ENCODE measurements at places on chromosomes 12 and 14.

- DNase-seq, result no peak
These were observed 11.1 kb downstream of the KRT77 start for GRCh38 chr12:52692254-52692653.

GRCh38 chr14:93997082-93997481 lies at the start of gene CCDC197:
TSS of gene CCDC197 (plus strand) at chr14:93997301. CDS start at chr14:93998132, 831 bp downstream.
- DNase-seq, result no peak

- DNase-seq, result no peak
These were observed 20.0 kb upstream of the KDM2B start for GRCh38 chr12:121600702-121601336.

DNA sequence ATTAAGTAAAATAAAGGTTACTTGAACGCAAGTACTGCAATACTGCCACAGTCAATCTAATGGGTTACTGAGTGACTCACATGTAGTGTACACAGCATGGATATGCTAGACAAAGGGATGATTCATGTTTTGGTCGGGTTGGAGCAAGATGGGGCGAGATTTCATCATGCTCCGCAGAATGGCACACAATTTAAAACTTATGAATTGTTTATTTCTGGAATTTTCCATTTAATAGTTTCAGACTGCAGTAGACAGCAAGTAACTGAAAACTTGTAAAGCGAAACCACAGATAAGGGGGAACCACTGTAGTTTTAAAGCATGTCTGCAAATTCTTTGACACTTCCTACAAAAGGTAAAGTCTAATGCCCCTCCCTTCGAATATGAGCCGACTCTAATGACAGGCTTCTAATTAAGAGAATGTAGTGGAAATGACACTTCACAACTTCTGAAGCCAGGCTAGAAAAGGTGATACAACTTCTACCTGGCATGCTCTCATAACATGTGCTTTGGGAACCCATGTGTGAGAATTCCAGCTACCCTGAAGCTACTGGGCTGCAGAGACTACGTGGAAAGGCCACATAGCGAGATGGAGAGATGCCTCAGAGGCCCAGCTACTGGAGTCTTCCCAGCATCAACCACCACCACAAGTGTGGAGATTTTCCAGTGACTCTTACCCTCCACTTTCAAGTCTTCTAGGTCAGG lies 13.9 kb upstream of the TCP11L2 start:
- peak; percentile 26 for DNase-seq

GRCh38 chr14:104475802-104476201 lies 103.8 kb upstream of the C14orf180 start:
- no peak for DNase-seq

DNA sequence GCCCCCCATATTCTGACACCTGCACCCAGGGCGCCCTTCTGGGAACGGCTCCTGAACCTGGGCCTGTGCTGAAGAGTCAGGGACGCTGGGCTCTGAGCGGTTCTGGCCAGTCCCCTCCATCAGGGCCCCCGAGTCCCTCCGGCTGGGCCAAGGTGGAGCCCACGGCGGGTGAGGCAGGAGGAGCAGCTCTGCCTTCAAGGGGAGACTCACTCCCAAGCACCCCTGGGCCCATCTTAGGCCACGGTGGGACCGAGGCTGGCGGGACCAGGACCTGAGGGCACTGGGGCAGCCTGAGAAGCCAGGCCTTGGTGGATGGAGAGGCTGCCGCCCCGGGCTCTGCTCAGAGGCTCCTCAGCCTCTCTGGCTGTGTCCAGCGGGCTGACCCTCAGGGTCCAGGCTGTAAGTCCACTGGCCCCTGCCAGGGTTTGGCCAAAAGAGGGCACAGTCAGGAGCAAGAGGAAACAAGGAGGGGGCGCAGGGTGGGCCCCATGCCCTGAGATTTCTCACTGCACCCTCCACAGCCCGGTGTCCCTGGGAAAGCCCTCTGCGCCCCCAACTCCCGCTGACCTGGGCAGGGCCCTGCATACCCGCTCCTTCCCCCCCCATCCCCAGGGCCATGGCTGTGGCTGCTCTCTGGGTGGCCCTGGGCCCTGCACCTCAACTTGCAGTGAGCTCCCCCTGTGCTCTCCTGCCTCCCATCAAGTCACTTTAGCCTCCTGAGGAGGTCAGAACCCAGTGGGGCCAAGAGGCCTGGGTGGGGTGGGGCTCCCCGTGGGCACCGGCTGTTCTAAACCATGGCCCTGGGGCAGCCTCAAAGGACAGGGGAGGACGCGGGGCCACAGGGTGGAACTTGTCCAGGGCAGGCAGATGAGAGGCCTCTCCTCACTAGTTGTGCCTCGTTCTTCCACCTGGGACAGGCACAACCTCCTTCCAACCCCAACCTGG lies 266.4 kb upstream of the SFSWAP start:
- DNase-seq, result no peak
